ENCODE measurements at places on chromosomes 4 and X.

GRCh38 chr4:3029464-3029863 is 44.9 kb downstream of the HTT-AS start:
- DNase-seq = no peak

- no peak for DNase-seq
These were observed 93.5 kb downstream of the TNIP2 start for GRCh38 chr4:2662598-2662997.

- no peak for DNase-seq
These were observed 206.4 kb upstream of the JADE1 start for GRCh38 chr4:128603081-128603480.

- DNase-seq = no peak
These were observed 87.1 kb downstream of the AMELX start for GRCh38 chrX:11380187-11380844.

- peak; percentile 34 for DNase-seq
These were observed 6.7 kb upstream of the MSX1 start for GRCh38 chr4:4852591-4853362.

DNA sequence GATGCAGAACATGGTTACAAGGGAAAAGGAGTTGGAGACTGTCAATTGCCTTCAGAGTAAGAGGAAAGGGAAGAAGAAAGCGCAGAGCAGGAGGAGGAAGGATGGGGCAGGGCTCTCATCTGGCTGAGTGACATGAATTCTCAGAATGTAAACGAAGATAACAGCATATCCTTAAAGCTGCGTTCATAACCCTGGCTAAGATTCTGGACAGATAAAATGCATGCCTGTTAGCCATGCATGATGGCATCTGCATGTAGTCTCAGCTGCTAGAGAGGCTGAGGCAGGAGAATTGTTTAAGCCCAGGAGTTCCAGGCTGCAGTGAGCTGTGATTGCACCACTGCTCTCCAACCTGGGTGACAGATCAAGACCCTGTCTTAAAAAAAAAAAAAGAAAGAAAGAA is 493.5 kb upstream of the PRKX start:
- DNase-seq = no peak

GRCh38 chr4:16745009-16745635 is 153.3 kb downstream of the LDB2 start:
- no peak for DNase-seq

DNA sequence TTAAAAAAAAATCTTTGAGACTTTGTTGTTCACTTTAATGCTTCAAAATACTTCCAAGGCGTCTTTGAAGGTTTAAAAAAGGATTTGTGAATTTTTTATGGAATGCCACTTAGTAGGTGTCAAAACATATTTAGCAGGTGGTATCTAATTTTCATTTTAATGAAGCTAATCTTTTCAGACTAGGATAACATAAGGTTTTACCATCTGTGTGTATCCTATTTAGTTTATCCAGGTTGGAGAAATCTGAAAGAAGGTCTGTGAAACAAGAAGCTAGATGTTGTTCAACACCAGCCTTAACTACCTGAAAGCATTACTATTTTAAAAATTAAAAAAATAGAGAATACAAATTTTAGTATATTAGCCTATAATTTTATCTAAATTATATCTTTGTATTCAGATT is 193.4 kb downstream of the GRID2 start:
- DNase-seq = no peak

- DNase-seq = no peak
These were observed 33.6 kb downstream of the KDM6A start for GRCh38 chrX:44906542-44906941.
